Amygdala (tissue), 56 donors: ENCODE measurements at places on chromosomes 4 and X.

DNA sequence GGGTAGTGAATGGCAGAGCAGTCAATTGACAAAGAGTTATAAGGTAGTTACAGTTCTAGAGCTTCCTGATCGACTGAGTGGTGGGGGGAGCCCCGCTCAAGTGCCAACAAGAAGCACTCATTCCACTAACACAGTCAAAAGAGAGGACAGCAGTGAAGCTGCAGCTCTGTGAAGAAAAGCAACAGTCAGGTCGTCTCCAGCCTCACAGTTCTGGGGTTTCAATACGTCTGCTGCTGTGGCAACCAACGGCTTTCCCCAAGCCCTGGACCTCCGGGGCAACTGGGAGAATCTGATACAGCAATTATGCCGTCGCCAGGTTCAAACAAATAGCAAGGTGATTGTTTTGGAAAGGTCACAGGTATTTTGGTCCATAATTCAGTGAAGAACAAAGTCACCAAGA, 30.8 kb downstream of the GPM6B start:
- no peak for DNase-seq

GRCh38 chr4:37836274-37836673, 9.8 kb downstream of the PGM2 start:
- no peak for DNase-seq

DNA sequence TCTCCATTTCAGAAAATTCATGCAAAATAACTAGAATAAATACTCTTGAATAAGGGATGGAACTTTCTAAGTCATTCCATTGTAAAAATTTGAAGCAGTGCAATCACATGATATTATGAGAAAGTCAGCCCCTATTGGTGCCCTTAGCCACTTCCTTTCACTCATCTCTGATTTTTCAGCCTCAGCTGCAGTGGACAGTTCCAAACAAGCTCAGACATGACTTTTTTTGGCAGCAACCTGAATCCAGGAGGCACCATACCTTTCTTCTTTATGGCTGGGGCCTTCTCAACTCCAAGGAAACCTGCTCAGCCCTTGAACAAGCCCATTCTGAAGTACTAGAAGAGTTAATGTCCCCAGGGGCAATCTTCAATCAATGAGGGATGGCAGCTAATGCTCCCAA, 40.5 kb downstream of the MAPK10 start:
- DNase-seq = no peak

- DNase-seq = no peak
These were observed 166.9 kb upstream of the PCDH10 start for GRCh38 chr4:132982151-132982550.

DNA sequence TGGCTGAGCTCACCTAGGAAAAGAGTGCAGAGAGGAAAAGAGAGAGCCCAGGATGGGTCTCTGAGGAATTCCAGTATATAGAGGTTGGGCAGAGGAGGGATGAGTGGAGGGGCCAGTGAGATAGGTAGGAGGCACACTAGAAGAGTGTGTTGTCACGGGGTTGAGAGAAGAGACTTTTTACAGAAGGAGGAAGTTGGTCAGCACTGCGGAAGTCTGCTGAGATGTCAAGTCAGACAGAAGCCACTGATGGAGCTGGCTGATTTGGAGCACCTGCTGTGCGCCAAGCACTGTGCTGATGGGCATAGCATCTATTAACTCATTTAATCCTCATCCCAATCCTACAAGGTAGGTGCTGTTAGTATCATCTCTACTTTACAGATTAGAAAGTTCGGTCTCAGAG, 60.4 kb downstream of the EFNB1 start:
- no peak for DNase-seq

DNA sequence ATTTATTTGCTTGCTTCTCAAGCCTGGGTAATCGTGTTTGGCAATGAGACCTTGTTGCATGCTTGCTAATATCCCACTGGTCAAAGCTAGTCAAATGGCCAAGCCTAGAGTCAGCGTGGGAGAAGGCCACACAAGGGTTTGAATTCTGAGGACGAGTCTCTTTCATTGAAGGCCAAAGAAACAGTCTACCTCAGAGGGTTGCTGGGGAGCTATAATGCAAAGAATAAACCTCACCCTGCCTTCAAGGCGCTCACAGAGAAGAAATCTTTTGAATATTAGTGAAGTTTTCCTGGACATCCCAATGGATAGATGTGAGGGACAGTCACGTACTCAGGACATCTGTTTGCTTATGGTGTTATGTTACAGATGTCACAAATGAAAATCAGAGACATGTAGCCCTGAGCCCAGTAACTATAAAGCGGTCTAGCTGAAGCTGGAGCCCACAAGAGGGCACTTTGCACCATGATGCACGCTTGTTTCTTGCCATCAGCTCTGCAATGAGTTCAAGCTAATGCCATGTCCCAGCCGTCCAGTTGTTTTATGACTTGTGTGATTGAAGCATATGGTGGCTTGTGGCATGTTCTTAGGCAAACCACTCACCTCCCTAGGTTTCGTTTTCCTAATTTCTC, 1.1 kb upstream of the TLR3 start:
- peak; percentile 34 for DNase-seq

DNA sequence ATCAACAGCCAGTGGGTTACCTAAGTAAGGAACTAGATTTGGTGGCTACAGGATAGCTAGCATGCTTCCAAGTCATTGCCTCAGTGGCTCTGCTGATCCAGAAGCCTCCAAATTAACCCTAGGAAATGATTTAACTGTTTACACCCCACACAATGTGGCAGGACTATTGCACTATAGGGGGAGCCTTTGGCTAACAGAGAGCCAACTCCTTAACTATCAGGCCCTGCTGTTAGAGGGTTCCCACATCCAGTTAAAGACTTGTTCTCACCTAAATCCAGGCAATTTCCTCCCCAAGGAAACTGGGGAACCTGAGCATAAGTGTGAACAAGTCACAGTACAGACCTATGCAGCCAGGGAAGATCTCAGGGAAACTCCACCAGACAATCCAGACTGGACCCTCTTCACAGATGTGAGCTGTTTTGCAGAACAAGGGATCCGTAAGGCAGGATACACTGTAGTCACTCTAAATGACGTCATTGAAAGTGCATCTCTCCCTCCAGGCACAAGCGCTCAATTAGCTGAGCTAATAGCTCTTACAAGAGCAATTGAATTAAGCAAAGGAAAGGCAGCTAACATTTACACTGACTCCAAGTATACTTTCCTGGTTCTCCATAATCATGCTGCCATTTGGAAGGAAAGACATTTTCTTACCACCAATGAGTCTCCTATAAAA, 185.3 kb upstream of the SPOCK3 start:
- no peak for DNase-seq

- no peak for DNase-seq
These were observed 2.2 kb downstream of the BTK start for GRCh38 chrX:101383679-101384205.

GRCh38 chr4:62191451-62192240, 991.5 kb downstream of the ADGRL3 start:
- no peak for DNase-seq

- DNase-seq = no peak
These were observed 123.2 kb upstream of the BANK1 start for GRCh38 chr4:101667348-101667747.

DNA sequence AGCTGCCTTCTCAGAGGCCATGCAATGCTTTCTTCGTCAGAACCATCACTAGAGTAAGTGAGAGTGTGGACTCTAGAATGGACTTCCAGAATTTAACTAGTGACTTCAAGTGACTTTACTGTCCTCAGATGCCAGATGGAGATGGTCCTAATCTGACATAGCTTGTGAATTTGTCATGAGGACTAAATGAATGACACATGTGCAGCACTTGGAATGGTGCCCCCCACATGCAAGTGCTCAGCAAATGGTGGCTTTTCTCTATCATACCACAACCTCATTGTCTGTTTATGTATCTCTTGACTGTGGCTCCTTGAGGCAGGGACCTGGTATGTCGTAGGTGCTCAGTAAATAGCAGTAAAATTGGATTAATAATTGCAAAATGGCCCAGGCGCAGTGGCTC, 91.6 kb upstream of the STX18 start:
- DNase-seq = no peak

GRCh38 chrX:2463973-2464676, 36.7 kb downstream of the DHRSX start:
- DNase-seq = no peak

GRCh38 chrX:150164971-150165600, 198.0 kb upstream of the MAMLD1 start:
- no peak for DNase-seq

- DNase-seq = no peak
These were observed 28.3 kb upstream of the AP1S2 start for GRCh38 chrX:15882704-15883539.

DNA sequence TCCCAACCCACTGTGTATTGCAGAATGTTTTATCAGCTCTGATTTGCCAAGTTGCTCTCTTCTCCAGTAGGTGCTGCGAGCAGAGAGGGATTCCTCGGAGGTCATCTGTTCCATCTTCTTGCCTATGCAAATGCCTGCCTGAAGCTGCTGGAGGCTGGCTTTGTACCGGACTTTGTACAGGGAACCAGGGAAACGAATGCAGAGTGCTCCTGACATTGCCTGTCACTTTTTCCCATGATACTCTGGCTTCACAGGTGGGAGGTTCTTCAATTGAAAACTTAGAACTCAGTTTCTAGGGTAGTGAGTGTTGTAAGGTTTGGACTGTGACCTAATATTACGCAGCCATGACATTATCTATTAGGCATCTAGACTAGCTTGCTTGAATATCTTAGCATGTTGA, 24.9 kb downstream of the AR start:
- no peak for DNase-seq

DNA sequence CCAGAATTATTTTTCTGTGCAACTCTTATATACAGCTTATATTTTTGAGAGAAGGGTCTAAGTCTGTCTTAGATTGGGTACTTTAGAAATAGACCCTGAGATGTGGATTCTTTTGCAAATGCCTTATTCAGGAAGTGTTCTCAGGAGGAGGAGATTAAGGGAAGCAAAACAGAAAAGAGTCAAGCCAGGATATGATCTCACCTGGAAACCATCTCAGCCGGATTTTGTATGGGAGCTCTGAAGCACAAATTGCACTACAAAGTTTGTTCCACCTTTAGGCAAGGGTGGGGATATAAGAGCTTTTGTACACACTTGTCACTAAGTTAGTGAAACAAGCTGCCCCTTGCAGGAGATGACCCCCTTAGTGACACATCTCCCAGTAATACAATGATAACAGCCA, 121.2 kb upstream of the GRPR start:
- no peak for DNase-seq

- no peak for DNase-seq
These were observed 664.2 kb downstream of the ADGRL3 start for GRCh38 chr4:61864286-61864685.

- no peak for DNase-seq
These were observed 324.2 kb downstream of the MAPK10 start for GRCh38 chr4:86035688-86036087.

- DNase-seq = peak; percentile 21
These were observed 21.5 kb downstream of the JADE1 start for GRCh38 chr4:128830906-128831503.

DNA sequence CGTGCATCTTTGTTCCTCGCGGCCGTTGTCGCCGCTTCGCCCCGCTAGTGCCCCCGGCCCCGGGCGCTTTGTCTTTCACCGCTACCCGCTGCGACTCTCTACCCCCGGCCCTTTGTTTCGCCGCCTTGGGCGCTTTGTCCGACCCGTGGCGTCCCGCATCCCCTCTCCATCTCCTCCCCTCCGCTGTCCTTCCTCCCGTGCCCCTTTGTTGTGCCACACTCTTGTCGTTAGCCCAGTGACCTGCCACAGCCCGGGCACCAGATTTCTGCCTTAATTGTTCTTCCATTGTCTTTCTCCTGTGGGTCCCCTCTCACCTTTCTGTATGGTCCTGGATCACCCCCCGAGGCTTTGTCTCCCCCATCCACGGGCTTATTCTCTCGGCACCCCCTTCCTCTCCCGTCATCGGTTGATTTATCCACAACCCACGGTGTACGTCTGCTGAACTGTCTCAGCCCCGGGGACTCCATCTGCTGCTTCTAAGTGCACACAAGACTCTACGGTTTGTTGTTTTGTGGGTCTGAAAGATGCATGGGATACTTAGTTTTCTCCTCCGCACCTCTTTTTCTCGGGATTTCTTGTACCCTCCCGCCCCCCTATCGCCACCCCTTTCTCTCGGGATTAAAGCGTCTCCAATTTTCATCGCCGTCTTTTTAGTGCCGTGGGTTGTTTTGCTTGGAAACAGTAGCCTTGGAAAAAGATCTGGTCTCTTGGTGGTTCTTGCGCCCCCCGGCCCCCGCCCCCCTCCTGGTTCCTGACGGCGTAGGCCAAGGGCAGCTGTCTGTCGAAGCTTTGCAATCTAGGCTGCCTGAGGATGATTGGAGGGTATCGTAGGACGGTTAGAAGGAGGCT, 783 bp downstream of the RBPJ start:
- DNase-seq = no peak

DNA sequence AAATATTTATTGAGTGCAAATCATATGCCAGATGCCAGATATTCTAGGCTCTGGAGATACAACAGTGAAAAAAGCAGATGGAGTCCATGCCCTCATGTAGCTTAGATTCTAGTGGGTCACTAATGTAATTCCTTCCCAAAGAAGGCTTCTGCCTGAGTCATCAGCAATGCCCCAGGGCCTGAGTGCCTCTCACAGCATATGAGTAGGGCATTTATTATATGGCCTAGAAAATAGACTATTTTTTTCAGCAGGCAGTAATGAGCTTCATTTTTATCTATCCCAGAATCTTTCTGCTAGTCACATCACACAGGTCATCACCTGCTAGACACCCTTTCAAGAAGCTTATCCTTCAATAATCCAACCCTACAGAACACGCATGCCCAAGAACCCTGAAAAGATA, 22.3 kb downstream of the TMEM31 start:
- DNase-seq = no peak

DNA sequence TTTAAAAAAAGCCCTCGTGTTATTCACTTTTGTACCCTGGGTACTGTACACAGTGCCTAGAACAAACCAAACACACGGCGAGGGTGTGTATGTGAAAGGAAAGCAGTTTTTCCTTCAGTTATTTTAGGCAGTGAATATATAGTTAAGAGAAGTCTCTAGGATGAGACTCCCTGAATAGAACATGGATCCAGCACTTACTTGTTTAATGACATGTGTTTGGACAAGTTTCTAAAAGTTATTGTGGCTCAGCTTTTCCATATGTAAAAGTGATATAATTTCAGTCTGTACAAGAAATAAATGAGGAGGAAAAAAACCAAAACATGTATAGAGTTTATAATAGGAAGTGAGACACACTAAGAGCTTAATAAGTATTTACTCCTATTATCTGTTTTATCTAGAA, 273.2 kb downstream of the ADGRL3 start:
- DNase-seq = no peak
